HuH-7.5 (cell line): ENCODE measurements at places on chromosomes 5 and 9.

DNA sequence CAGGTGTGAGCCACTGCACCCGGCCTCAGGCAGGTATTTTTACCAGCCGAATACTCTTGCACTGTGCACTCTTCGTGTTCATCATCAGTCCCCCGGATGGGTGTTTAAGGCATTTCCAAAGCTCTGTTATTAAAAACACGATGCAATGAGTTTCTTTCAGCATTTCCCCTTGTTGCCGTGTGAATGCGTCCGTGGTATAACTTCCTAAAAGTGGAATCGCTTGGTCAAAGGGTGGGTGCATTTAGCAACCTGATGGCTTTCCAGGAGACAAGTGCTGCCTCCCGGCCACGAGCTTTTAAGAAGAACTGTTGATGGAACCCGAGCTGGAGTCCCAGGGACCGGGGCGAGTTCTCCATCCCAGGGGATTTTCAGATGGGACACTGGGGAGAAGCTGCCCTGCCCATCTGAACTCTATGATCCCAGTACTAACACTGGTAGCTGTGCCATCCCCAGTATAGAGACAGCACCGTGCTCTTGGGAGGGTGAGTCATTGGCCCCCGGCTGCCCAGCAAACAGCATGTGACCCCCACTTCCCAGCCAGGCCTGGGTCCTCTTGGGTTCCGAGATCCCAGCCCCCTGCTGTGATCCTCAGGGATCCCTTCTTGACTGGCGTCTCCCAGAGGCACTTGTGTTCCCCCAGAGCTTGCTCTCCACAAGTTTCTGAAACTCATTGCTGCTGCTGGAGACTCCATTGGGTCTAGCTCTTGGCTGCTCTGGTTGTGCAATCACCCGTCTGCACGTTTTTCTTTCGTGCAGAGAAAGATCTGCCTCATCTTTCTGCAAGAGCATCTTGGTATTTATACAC lies 169.5 kb upstream of the IER5L start:
- no peak for DNase-seq

DNA sequence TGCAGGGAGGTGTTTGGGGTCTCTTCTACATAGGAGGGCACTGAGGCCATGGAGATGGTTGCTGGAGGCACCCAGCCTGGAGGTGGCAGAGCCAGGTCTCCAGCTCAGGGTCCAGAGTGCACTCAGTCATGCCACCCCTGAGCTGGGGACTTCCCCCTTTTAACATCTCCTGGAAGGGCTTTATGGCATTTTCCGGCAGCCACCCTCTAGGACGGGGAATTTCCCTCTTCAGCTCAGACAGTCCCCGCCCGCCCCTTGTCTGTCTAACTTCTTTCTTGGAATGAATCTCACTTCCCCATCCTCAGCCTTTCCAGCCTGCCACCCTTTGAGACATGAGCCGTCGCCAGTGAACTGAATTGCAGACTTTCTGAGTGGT lies 49.9 kb downstream of the COL15A1 start:
- DNase-seq: no peak

GRCh38 chr5:95801961-95802360 lies 20.6 kb downstream of the GLRX start:
- no peak for DNase-seq

- DNase-seq: no peak
These were observed 140.1 kb upstream of the PPP1R26 start for GRCh38 chr9:135339378-135339973.

DNA sequence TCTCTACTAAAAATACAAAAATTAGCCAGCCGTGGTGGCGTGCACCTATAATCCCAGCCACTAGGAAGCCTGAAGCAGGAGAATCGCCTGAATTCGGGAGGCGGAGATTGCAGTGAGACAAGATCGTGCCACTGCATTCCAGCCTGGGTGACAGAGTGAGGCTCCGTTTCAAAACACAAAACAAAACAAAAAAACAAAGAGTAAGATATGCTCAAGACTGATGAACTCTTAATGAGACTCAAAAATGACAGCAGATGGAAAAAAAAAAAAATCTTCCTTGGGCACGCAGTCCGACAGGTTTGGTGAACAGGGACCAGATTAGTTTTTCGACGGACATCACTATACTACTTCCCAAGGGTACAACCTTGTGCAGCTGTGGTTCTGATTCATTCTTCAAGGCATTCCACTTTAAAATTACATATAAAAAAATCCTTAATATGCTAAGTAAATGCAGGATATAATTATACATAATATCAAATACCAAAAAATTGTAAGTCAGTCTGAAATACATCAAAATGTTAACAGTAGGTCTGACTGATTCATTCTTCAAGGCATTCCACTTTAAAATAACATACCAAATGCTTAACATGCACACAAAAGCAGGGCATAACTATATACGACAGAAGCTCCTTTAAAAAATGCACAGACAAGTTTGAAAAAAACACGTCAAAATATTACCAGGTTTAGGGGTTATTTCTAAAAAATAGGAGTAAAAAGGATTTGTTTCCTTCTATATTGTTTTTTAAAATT lies 12.3 kb downstream of the PSIP1 start:
- no peak for DNase-seq

GRCh38 chr5:111869681-111870080 lies 112.7 kb upstream of the NREP start:
- no peak for DNase-seq
